Peyer's patch (tissue), 4 donors: ENCODE measurements at places on chromosomes 2 and 18. TPM values are rescaled to one million over a fixed set of nuclear protein-coding genes. Genes with fewer than 3 reads are reported as not detected.

DNA sequence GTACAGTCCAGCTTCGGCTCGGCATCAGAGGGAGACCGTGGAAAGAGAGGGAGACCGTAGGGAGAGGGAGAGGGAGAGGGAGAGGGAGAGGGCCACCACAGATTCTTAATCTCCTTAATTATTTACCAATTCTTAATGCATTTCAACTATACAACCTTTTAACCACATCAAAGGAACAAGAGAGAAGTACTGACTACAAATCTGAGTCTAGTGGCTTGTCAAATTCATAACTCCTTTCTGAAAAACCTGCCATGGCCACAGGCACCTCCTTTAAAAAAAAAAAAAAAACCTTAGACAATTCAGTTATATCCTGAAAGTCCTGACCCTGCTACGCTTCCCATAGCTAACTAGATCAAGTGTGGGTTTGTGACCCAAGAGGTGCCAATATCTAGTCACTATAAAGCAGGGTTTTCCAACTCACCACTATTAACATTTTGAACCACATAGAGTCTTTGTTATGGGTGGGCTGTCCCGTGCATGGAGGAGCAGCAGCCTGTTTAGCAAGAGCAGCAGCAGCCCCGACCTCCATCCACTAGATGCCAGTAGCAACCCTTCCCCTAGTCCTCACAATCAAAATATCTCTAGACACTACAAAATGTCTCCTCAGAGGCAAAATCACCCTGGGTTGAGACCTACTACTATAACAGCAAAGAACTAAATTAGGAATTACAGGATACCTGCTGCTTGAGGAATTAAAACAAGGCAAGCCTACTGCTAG, 6.8 kb downstream of the ESCO1 start:
- H3K4me1 ChIP-seq, result peaks cover 15% of the 10 kb centered on the region
- no peaks in the 10 kb centered on the region for H3K36me3 ChIP-seq
- H3K27me3 ChIP-seq, result no peaks in the 10 kb centered on the region
- no peak for DNase-seq

DNA sequence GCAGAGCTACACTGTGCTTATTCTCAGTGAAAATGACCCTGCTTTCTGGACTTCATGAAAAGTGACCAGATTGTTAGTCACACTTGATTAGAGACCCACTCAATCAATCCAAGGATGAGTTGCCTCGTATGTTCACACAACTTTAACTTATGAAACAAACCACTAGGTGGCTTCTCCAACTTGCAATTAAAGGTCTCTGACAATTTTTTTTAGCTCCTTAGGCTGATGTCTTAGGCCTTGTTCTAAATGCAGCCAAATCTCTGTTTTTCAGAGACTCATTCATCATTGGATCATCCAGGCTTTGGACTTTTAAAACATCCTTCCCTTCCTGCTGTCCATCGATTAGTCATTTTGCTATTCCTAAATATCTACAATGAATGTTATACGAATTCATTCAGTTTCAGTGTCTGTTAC, 63.4 kb downstream of the MREG start:
- no peaks in the 10 kb centered on the region for H3K27me3 ChIP-seq
- H3K4me1 ChIP-seq, result no peaks in the 10 kb centered on the region
- no peaks in the 10 kb centered on the region for H3K36me3 ChIP-seq

GRCh38 chr2:176471949-176472348, 202.7 kb downstream of the MTX2 start:
- H3K36me3 ChIP-seq, result no peaks in the 10 kb centered on the region
- H3K4me1 ChIP-seq, result no peaks in the 10 kb centered on the region
- H3K27me3 ChIP-seq, result no peaks in the 10 kb centered on the region
- H3K4me3 ChIP-seq, result no peak overlapping the region

- DNase-seq, result no peak
- no peaks in the 10 kb centered on the region for H3K4me1 ChIP-seq
- H3K4me3 ChIP-seq, result no peak overlapping the region
- no peak overlapping the region for H3K27ac ChIP-seq
- no peaks in the 10 kb centered on the region for H3K36me3 ChIP-seq
Measured at GRCh38 chr2:119522671-119523070, 1.6 kb downstream of the SCTR start.

GRCh38 chr2:165401285-165401852, 68.1 kb upstream of the CSRNP3 start:
- no peak overlapping the region for H3K27ac ChIP-seq
- H3K4me1 ChIP-seq, result peaks cover 6% of the 10 kb centered on the region
- no peak for DNase-seq

- no peak for DNase-seq
- no peak overlapping the region for H3K4me3 ChIP-seq
- H3K27me3 ChIP-seq, result no peaks in the 10 kb centered on the region
- H3K4me1 ChIP-seq, result no peaks in the 10 kb centered on the region
Measured at GRCh38 chr2:5661362-5661761, 30.8 kb upstream of the SOX11 start.

DNA sequence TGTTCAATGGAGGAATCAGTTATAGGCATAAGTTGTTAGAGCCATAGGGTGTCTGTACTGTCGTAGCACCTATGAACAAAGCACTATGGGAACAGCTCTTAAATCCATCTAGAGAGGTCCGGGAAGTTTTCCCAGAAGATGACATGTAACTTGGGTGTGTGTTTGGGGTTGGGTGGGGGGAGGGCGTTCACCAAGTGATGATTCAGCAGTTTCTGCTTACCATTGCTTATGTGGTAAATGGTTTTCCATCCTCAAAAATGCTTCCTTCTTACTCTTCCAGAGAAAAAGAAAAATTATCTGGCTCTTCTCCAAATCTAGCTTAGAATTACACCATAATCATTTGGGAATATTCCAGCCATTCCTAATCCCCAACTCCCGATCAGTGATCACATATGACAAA, 361.1 kb upstream of the ZNF521 start:
- no peak for DNase-seq
- no peaks in the 10 kb centered on the region for H3K36me3 ChIP-seq
- no peak overlapping the region for H3K4me3 ChIP-seq
- H3K27me3 ChIP-seq, result no peaks in the 10 kb centered on the region
- no peaks in the 10 kb centered on the region for H3K4me1 ChIP-seq

DNA sequence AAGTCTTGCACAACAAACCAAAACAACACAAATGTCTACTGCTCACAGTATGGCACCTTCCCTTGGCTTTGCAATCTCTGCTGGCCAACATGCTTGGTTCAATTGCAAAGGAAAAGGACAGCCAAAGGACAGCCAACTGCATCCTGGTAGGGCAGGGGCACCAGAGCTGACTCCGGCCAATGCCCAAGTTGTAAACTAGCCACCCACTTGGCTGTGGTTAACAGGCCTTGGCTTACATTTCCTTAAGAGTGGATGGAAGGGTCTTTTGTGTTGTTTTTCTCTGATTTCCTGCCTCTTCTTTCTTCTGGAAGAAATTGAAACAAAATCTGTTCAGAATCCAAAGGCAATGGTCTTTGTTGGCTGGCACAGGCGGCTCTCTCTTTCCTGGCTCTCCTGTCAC, 119.1 kb upstream of the TRIB2 start:
- DNase-seq, result no peak
- no peaks in the 10 kb centered on the region for H3K4me1 ChIP-seq
- no peaks in the 10 kb centered on the region for H3K36me3 ChIP-seq
- H3K4me3 ChIP-seq, result no peak overlapping the region

DNA sequence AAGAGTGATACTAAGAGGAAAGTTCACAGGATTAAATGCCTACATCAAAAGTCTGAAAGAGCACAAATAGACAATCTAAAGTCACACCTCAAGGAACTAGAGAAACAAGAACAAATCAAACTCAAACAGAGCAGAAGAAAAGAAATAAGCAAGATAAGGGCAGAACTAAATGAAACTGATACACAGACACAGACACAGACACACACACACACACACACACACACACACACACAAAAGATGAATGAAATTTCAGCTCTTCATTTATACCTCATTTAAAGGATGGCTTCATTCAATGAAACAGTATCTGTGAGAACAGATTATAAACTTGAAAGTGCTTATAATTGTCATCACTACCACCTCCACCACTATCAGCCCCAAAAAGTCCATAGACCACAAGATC, 428.9 kb downstream of the MBD2 start:
- no peak overlapping the region for H3K4me3 ChIP-seq
- no peaks in the 10 kb centered on the region for H3K4me1 ChIP-seq
- DNase-seq, result no peak
- H3K27me3 ChIP-seq, result no peaks in the 10 kb centered on the region

DNA sequence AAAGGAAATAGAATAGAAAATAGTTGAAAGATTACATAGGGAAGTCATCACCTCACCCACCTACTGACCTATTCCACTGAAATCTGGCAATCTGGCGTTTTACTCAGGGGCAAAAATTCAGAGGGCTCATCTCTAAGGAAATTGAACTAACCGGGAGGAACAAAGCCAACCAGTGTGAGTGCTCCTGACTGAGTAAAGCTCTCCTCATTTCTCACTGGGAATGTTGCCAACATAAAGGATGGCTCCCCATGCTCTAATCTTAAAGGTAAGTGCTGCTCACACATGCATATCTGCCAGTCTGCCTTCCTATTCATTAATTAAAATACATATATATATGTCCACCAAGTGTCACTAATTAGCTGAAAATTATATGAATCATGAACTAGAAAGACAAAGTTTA, 13.5 kb upstream of the DOK6 start:
- DNase-seq, result no peak
- no peaks in the 10 kb centered on the region for H3K4me1 ChIP-seq
- H3K36me3 ChIP-seq, result no peaks in the 10 kb centered on the region
- H3K27me3 ChIP-seq, result no peaks in the 10 kb centered on the region

Gene SCN1A
- not detected for total RNA-seq

Gene CLEC4F
- total RNA-seq, result not detected

Gene KCNF1
- not detected for total RNA-seq

Gene SCN3A
- 0.95 TPM for total RNA-seq
